Activated T-cell treated with anti-CD3 and anti-CD28 coated beads, Interleukin-2, amount 50 U/mL, for 72 hours (primary cell): ENCODE measurements at places on chromosomes 16 and 17.
A peak's percentile ranks its signal among the peaks of the same experiment; 100 is the strongest.

DNA sequence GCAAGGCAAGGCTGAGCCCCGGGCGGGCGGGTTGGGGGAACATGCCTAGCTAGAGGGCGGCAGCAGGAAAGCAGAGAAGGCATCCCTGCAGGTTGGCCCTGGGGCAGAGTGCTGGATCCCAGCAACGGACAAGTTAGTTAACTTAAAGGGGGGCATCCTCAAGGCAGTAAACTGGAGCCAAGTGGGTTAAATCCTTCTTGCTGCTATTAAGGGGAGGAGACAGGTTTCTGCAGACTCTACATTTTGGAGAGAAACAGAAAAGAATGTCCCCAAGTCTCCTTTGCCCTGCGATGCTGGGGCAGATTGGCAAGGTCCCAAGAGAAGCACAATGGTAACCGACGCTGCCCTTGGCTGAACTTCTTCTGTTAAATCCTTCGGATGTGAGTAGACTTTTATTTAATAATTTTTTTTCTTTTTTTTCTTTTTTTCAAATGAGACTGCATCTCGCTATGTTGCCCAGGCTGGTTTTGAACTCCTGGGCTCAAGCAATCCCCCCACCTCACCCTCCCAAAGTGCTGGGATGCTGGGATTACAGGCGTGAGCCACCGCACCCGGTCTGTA lies 14.0 kb downstream of the ATP5PD start:
- DNase-seq, result peak; percentile 31

DNA sequence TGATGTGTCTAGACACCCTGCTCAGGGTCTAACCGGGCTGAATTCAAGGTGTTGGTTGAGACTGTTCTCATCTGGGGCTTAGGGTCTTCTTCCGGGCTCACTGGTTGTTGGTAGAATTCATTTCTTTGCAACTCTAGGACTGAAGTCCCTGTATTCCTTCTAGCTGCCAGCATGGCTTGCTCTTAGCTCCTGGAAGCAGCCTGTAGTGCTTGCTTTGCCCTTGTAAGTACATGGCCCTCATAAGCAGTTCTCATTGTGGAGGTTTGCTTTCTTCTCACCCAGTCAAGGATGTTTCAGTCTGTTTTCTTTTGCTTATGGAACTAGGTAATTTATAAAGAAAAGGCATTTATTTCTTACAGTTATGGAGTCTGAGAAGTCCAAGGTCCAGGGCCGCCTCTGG lies 26.3 kb downstream of the COX10 start:
- DNase-seq, result no peak

DNA sequence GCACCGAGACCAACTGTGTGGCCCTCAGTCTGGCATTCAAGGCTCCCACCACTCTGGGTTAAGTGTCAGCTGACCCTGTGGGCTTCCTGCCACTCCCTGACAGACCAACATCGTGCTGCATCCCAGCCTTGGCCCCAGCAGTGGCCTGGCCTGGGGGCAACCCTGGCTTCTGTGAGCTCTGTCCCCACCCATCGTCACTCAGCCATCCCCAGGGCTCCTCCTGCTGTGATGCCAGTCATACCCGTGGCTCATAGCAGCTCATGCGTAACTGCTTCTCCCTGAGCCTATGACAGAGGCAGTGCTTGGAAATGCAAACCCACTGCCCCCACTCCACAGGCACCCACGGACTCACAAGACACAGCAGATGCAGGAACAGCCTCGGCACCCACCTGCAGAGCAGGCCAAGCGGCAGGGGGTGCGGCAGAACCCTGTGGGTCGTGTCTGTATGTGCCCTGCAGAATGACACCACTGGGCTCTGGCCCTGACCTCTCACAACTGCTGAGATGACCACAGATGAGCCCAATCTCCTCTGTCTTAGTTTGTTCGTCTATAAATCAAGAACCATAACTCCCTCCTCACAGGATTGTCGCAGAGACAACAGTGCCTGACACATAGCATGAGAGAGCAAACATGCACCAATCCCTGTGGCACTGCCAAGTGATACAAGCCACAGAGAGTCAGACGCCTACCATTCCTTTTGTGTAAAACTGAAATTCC lies 26.6 kb downstream of the PIEZO1 start:
- DNase-seq, result no peak

GRCh38 chr17:37516127-37516571 lies 26.5 kb downstream of the DUSP14 start:
- DNase-seq, result no peak

GRCh38 chr17:17081304-17081940 lies 39.2 kb downstream of the MPRIP start:
- no peak for DNase-seq

GRCh38 chr17:8117980-8118768 lies at the start of gene ALOXE3:
Gene ALOXE3 (minus strand): TSS chr17:8118514. CDS start chr17:8117990, 524 bp downstream.
- peak; percentile 45 for DNase-seq

- no peak for DNase-seq
Observed at GRCh38 chr17:28475151-28475900, 1.9 kb downstream of the SLC13A2 start.

GRCh38 chr17:72409405-72410002 lies 288.7 kb downstream of the SOX9 start:
- DNase-seq, result no peak

GRCh38 chr17:67994817-67995569 lies 1.3 kb downstream of the C17orf58 start:
- no peak for DNase-seq

DNA sequence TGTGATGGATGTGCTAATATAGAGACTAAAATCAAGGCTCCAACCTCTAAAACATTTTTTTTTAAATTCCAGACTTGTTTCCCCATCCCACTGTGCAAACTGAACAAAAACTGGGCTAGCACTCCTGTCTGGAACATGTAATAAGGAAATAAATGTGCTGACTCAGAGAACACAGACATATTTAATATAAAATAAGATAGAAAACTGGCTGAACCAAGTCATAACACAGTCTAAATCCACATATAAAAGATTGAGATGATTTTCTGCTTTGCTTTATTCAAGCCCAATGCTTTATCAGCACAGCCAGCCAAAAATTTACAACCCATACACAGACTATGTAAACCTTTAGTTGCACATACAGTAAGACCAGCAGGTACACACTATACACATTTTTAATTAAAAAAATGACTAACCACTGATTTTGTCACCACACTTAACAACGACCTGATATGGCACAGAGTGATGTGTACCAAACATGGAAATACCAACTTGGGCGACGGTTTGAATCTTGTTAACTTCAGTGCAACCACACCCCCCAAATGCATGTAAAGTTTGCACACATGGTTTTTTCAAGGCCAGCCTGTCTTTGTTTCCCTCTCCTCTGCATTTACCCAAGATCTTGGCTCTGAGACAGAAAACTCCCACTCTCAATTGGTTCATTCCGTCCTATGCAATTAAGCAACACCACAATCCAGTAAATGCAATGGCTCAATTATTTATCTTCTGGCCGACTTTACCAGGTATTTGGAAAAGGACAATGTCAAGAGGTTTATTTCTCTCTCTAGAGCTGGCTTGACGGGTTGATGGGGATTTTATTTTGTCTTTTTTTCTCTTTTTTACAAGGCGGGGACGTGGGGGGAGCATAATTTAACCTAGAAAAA lies 1.2 kb downstream of the STAT3 start:
- no peak for DNase-seq

- no peak for DNase-seq
Observed at GRCh38 chr16:70749006-70749678, 51.8 kb downstream of the VAC14 start.

GRCh38 chr16:720447-720989 lies 428 bp upstream of the ANTKMT start:
- DNase-seq, result peak; percentile 49

DNA sequence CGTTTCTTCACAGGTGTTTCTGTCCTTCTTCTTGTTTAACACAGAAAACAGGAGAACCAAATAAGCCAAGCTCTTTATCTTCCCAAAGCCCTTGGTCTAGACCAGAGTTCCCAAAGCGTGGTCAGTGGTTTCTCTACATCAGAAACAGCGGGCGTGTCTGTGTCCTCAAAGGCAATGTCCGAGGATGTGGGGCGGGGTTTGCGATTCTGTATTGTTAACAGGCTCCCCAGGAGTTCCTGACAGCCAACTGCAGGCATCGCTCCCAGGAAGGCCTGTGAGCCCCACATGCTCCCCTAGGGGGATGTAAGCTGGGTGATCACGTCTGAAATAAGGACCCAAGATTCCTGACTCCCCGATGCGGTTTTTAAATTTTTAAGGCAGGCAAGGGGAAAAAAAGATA lies 28.4 kb upstream of the SLC25A19 start:
- DNase-seq, result no peak

DNA sequence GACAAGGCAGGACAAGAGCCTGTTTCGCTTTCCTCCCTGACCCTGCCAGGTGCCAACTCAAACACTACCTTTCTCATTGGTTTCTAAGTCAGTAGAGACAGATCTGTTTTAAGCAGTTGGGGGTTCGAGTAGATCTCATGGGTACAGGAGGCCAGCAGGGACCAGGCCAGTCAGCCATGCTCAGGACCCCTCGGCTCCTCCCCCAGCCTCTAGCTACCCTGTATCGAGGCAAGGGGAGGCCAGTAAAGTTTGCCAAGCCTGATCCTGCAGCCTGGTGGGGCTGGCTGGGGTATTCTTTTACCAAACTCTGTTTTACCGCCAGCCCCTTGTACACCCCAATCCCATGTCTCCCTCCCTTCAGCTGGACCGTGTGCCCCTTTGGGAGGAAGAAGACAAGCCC lies 26.6 kb downstream of the OR1D5 start:
- DNase-seq, result no peak

DNA sequence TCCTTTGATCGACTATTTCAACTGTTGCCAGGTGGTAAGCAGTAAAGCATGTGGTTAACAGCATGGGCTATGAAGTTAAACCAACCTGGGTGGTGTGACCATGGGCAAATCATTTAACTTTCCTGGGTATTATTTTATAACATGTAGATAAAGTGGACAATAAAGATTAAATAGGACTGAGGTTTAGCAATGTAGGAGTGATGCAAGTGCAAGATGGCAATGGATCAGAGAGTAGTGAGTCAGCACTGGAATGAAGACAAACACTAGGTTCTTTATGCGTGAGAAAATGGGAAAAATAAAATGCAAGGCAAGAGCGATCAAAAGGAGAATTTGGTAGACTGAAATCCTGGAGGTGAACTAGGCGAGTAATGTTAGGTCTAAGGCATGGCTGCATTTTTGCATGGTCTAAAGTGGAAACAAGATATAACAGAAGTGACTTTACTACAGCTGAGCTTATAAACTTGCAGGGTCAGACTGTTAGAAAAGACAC lies 222.4 kb upstream of the AXIN2 start:
- DNase-seq, result no peak

DNA sequence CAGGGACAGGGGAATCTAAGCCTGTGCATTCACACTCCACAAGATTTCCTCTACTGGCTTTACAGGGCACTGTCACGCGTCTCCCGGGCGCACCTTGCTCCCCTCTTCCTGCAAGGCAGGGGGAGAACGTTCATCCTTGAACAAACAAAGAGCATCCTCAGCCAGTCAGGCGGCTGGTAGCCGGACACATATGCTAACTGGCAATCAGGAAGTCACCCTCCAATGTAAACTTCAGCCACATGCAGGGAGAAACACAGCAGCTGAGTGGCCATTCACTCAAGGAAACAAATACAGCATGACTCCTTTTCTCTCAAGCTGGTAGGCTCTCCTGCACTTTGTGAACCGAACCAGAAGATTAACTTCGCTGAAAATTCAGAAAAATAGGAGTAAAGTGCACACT lies 10.8 kb upstream of the HSBP1 start:
- DNase-seq, result no peak

GRCh38 chr17:66146394-66146793 lies 45.5 kb downstream of the CEP112 start:
- DNase-seq, result no peak

DNA sequence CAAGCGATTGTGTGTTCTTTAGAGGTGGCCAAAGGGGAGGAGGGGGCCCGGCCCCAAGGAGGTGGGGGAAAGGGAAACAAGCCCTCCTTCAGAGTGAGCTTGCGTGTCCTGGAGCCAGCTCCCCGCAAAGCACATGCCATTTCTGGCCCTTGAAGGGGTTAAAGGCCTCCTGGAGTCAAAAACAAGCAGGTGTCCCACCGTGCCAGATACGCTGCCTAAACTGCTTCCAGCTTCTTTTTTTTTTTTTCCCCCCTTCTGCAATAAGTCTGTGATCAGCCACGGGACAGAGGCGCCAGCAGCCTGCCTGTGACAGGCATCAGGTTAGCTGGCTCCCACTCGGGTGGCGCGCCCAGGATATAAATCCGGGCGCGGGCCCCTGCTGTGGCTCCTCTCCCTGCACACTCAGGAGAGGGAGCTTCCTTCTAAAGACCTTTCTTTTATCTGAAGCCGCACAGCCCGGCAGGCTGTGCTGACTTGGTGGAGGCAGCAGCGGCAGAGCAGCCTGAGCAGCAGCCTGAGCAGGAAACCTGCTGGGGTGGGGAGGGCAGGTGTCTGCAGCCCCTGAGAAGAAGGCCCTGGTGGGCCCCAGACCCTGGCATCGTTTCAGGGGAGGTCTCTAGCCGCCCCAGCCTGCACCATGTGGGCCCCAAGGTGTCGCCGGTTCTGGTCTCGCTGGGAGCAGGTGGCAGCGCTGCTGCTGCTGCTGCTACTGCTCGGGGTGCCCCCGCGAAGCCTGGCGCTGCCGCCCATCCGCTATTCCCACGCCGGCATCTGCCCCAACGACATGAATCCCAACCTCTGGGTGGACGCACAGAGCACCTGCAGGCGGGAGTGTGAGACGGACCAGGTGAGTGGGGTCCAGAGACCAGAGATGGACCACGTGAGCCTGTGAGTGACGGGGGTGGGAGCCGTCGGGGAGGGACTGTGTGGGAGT lies at the start of gene WFIKKN2:
TSS of gene WFIKKN2 (plus strand) at position 286 of the 934 bp plus-strand sequence. CDS start at position 638, 352 bp downstream.
- no peak for DNase-seq

DNA sequence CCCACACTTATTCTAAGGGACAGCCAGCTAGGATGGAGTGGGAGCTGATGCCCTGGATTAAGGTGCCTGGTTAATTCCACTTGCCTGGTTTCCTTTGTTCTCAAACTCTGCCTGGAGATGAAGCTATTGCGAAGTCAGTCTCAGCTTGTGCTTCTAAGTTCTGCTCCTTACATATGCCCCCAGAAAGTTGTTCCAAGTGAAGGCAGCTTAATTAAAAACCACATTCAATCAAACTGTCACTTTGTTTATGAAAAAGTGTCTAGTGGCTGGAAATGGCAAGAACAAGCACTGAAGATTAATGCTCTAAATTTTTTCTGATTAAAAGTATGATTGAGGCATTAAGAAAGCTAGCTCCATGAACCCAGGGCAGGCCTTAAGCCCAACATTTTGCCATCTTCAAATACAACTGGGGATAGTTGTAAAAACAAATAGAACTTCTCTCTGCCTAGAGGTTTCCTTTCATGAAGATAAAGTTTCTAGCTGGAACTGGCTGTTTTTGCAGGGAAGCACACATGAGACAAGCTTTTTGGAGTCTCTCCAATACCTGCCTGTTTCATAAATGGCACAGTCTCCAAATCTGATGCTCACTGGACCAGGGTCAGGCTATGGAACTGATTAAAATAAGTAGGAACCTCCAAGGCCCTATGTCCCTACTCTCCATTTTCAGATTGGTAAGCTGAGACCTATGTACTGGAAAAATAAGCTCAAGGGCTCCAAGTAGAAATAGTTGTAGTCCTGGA lies 100.9 kb downstream of the GRIN2A start:
- DNase-seq, result no peak

DNA sequence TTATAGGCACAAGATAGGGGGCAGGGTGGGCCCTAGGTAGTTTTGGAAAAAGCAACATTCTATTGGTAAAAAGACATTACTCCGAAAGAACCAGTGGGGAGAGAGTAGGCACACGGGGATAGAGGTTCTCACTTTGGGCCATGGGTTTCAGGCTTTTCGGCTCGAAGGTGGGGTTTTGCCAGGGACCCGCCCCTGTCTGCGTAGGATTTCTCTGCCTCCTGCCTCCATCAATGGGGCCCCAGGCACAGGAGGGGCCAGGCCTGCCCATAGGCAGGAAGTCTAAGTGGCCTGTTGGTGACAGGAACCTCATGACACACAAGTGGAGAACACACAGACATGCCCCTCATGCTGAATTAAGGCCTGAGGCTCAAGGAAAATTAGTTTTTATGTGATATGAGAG lies 57.5 kb downstream of the RNF213 start:
- DNase-seq, result no peak
